RWPE2 (cell line): ENCODE measurements at places on chromosomes 12 and 14.

GRCh38 chr12:55955800-55956508, 9.9 kb downstream of the PMEL start:
- peak; percentile 87 for DNase-seq

- DNase-seq, result no peak
Observed at GRCh38 chr14:66596241-66596985, 88.5 kb downstream of the GPHN start.

- no peak for DNase-seq
Observed at GRCh38 chr14:54697803-54698202, 130.9 kb downstream of the SAMD4A start.

- DNase-seq, result no peak
Observed at GRCh38 chr14:60161196-60162107, 3.7 kb downstream of the DHRS7 start.

- DNase-seq, result no peak
Observed at GRCh38 chr12:45200491-45201043, 15.3 kb upstream of the ANO6 start.

GRCh38 chr12:93376436-93377251, 1.1 kb upstream of the NUDT4 start:
- DNase-seq, result no peak

DNA sequence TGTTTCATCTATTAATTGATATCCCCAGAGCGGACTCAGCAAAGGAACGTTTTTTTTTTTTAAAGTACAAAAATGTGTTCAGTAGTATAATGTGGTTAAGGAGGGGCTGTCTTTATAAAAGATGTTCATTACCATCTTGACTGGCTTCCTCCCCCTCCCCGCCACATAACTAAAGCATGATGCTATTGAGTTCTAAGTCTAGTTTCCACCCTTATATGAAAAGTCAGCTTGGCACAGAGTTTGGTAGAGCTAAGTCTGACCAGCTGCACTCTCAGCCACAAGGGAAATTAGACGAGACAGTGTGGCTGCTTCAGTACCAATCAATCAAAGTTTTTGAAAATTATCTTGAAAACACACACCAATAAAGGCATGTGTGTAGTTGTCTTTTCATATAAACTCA, 1.9 kb upstream of the MYBPC1 start:
- DNase-seq, result no peak

GRCh38 chr14:86708846-86709339, 1178.9 kb downstream of the FLRT2 start:
- DNase-seq, result no peak

DNA sequence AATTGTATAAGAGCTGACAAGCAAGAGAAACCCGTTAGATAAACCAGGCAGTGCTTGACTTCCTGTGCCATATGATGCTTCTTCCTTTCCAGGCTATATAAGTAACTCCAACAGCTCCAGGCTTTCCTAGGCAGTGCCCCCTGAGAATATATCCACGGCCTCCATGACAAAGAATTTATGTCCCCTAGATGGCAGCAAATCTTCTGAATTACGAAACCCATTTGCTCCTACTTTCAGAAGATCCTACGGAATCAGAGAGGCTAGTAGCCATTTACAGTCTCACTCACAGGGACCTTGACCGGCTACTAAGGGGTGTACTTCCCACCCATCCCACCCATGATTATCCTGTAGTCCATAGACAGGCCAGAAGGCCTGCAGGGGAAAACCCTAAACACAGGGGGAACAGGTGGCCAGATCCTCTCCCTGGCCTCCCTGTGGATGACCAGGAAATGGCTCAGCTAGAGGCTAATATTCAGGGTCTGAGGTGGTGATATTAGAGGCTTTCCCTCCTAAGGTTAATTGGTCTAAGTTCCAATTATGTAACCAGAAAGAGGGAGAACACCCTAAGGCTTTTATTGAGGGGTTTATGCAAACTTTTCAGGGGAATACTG, 77.2 kb upstream of the DCD start:
- DNase-seq, result no peak

GRCh38 chr14:55980970-55981369, 137.2 kb upstream of the PELI2 start:
- no peak for DNase-seq

GRCh38 chr14:102178806-102179205, 39.1 kb downstream of the WDR20 start:
- no peak for DNase-seq

DNA sequence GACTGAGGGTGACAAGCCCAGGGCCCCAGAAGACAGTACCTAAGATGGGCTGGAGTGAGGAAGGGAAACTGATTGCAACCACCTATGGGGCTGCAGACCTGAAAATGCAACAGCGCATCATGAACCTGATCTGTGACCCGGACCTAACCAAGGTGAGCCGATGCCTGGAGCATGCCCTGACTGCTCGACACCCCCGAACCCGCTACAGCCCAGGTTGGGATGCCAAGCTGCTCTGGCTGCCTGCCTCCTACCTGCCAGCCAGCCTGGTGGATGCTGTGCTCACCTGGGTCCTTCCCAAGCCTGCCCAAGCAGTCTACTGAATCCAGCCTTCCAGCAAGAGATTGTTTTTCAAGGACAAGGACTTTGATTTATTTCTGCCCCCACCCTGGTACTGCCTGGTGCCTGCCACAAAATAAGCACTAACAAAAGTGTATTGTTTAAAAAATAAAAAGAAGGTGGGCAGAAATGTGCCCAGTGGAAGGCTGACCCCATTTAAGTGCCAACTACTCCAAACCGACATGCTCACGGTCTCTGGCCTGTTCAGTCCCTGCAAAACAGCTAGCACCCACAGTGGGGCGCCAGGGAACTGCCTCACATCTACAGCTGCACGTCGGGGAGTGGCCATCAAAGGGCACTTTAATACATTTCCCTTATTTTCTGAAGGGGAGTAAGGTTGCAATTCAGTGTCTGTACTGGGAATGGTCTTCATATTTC, 4.2 kb downstream of the RDH5 start:
- no peak for DNase-seq

DNA sequence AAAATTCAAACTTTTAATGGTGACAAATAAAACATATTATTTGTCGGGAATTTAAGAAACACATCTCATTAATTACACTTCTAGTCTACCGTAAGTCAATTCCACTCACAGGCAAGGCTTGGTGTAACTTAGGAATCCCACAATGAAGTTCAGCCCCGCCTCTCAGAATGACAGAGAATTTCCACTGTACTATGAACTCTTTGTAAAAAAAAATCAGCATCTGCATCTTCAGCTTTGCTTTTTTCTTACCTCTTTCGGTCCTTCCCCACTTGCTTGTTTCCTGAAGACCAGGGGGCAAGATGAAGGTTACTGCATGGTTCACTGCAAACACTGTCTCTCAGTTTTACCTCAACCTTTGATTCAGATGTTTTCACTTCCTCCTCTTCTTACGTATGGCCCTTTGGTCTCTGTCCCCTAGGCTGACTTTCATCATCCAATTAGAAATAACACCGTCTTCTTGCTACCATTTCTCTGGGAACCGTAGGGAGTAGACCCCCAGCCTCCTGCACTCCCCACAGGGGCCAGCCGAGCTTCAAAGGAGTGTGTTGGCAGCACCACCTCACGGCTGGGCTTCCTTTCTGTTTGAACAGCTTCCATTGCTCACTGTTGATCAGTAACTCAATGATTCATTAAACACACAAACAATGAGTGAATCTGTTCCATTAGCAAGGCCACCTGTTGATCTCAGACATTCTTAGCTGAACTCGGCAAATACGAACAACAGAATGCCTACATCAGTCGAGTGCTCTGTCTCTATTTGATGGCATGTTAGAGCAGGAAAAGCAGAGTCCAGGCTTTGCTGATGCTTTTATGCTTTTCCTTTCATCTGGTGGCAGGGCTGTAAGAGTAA, 343.0 kb downstream of the BMP4 start:
- peak; percentile 70 for DNase-seq

DNA sequence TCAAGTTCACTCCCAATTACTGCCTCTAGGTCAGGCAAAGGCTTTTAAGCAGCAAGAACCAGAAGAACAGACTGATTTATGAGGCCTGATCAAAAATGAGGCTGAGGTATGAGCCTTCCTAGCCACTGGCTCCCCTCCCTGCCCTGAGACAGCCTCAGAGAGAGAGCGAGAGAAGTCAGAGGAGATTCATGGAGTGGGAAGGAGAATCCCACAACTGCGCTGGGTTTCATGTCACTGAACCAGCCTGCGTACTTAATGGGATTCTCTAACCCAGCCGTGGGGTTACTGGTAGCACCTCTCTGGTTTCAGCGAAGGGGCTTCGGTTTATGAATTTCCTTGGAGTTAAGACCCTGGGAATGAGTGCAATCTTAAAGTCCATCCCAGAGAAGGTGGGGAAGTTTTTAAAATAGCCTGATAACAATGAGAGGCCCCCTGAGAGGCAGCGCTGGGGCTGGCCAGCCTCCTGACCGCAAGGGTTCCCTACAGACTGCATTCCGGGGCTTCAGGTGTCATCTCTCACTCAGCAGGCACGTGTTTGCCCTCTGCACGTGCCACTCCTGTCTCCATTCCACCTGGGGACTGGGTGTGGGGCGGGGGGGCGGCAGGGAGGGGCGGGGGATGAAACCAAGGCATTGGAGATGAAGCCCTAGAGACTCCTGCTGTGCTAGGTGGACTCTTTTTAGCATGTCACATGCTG, 6.1 kb upstream of the GPRC5A start:
- DNase-seq, result no peak

GRCh38 chr14:71324767-71325272, 417.6 kb downstream of the PCNX1 start:
- DNase-seq, result no peak

- no peak for DNase-seq
Observed at GRCh38 chr12:12126551-12126950, 55.8 kb downstream of the BCL2L14 start.

DNA sequence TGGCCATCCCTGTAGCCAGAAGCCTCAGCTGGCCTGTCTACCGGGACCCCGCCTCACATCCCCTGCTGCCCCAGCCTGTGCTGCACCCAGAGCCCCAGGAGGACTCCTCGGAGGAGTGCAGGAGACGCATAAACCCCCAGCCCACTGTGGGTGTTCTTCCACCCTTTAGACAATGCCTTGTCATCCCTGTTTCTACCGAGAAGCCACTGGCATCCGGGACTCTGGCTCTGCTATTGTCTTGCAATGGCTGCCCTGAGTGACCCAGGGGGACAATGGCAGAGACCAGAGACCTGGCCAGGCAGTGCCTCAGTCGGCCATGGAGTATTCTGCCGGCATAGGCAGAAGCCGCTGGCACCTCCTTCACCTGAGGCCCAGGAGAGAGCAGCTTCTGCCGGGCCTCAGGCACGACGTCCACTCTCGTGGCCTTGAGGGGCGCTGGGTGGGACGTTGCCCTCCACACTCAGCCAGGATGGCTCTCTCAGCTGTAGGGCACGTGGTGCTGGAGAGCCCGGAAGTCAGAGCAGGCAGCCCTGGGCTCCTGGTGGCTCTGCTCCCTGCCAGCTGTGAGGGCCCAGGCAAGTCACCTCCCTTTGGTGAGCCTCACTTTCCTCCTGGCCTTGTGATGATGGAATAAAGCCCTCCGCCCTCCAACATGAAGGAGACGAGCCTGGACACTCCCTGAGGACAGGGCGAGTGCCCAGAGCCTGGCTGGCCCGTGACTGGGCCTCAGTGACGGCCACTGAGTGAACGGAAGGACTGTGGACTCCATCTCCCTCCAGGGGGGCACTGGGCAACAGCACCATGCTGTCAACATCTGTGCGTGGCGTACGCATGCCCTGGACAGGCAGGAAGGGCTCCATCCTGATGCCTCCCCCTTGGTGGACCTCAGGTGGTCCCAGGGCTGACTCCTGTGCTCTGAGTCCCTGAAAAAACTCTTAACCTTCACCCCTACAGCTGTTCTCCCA, 41.0 kb downstream of the TRAFD1 start:
- no peak for DNase-seq

GRCh38 chr14:90489306-90489705, 92.5 kb downstream of the CALM1 start:
- no peak for DNase-seq

DNA sequence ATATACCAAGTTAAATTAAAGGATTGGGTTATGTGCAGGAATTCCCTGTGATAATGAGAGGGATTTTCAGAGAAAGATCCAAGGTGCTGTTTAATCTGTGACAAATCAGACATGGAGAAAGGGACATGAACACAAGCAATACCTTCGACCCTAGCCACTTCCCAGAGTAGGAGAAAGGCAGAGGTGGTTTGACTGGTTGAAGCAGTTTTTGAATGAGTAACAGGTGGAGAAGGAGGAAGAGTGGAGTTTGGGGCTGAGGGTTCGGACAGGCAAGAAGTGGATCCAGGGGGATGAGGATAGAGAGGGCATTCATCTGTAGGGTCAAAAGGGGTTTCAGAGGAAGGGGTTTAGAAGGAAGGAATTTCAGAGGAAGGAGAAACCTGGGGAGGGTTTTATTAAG, 27.4 kb upstream of the A2M start:
- no peak for DNase-seq

DNA sequence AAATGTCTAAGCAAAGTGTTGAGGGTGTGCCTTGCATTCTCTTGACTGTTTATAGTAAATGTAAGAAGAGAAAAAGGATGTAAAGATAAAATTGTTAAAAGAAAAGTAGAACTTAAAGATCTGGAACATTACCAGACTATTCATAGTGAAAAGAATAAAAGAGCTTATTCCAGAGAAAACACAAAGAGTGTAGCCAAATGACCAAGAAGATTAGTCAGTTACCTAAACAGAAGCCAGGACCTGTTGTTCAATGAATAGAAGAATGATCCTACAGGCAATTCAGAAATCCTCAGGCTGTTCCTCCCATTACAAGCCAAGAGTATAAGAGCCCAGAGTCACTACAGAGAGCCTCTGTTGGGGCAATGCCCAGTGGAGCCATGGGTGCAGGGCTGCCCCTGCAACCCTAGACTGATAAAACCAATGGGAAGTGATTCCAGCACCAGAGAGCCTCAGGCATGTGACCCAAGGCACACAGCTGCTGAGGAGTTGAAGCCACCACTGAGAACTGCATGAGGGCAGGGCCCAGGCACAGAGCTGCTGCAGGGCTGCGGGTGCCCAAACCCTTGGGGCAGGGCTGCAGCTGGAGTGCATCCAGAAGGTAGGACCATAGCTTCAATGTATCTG, 91.1 kb upstream of the SLC38A4 start:
- DNase-seq, result no peak

GRCh38 chr14:36656687-36657398, 4.8 kb upstream of the PAX9 start:
- no peak for DNase-seq

- DNase-seq, result no peak
Observed at GRCh38 chr12:7154901-7155470, 24.8 kb downstream of the CLSTN3 start.

DNA sequence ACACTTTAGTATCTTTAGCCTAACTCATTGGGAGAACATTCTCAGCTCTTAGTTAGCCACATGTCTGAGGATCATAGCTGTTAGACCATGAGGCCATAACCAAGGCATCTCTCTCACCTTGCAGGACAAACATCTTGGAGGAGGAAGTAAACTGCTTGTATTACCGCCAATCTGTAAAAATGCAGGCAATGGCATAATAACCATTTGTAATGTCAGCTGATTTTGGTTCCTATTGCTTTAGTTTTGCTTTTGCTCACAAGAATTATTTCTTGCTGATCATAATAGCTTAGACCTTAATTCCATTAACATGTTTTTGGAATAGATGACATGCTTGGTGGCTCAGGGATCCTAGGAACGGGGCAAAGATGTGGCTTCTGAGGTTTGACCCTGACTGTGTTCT, 16.4 kb upstream of the GSG1 start:
- no peak for DNase-seq
